ENCODE measurements at places on chromosomes 5 and 9. TPM values are rescaled to one million over a fixed set of nuclear protein-coding genes. Genes with fewer than 3 reads are reported as not detected.

DNA sequence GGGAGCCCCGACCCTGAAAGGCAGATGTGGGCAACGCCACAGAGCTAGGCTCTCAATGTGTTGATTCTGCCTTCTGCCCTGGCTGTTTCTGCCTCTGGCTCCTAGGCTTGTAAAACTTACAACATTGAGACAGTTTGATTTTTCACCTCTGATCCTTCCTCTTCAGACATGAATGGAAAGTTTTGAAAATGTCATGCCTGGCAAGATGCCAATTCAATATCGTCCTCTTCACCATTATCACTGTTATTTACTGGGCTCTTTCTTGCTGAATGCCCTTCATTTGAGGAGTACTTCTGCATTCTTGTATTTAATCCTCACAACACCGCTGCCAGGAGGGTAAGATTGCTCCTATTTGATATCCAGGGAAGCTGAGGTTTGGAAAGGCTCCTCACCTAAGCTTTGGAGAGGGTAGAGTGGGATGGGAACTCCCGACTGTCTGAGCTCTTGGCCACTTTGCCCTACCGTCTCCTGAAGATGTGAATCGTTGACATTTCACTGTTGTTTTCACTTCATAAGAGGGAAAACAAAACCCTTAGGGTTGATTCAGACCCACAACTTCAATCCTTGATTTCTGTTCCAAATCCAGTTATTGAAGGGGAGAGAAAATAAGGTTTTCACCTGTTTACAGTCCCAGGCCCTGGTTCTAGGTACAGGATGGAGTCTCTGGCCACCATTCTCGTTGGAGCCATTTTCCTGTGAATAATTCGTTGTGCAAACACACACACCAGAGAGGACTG, 12.7 kb upstream of the FGF1 start:
- no peaks in the 10 kb centered on the region for H3K27me3 ChIP-seq
- peaks cover 31% of the 10 kb centered on the region for H3K4me1 ChIP-seq
- H3K36me3 ChIP-seq = no peaks in the 10 kb centered on the region
- H3K27ac ChIP-seq = peak overlapping the region; percentile 77
- no peak overlapping the region for H3K4me3 ChIP-seq

- H3K4me1 ChIP-seq = peaks cover 8% of the 10 kb centered on the region
- H3K27ac ChIP-seq = no peak overlapping the region
- H3K4me3 ChIP-seq = no peak overlapping the region
- H3K27me3 ChIP-seq = no peaks in the 10 kb centered on the region
- no peaks in the 10 kb centered on the region for H3K36me3 ChIP-seq
- no peak for DNase-seq
Measured at GRCh38 chr5:127725673-127726072, 22.5 kb downstream of the CCDC192 start.

DNA sequence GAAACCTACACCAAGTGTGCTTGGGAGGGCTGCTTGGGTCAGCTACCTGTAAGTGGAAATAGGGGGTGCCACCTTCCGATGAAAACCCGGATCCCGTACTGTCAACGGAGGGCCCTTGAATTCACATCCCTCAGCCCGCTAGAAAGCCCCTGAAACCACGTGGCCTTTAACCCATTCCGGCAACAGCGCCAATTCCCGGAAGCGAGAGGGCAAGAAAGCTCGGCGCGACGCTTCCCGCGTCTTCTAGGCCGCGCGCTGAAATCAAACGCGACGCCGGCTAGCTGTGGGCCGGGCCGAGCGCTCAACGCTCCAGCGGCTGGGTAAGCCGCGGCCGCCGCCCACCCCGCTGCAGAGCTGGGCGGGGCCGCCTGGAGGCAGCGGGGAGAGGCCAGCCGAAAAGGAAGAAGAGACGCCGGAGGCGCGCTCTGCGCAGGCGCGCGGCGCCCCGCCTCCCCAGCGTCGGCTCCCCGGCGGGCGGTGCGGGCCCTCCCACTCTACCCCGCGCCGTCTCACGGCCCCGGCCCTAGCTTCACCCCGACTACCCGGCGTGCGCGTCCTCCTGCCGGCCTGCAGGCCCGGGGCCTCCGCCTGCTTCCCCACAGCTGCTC, at the start of gene KIF2A:
KIF2A (plus strand) TSS at position 492 of the 608 bp plus-strand sequence. CDS start 267 bp downstream, outside the sequence.
- peak within 1 kb of the TSS; percentile 96 for H3K27ac ChIP-seq
- peaks cover 31% of the 10 kb centered on the region for H3K4me1 ChIP-seq
- peak; percentile 95 for DNase-seq
- no peaks in the 10 kb centered on the region for H3K27me3 ChIP-seq
- peak within 1 kb of the TSS; percentile 89 for H3K4me3 ChIP-seq
- no peaks in the 10 kb centered on the region for H3K36me3 ChIP-seq

GRCh38 chr9:127865645-127866464, 11.4 kb upstream of the ENG start:
- H3K27me3 ChIP-seq = no peaks in the 10 kb centered on the region
- H3K36me3 ChIP-seq = peaks cover 34% of the 10 kb centered on the region
- no peak for DNase-seq
- H3K4me1 ChIP-seq = peaks cover 32% of the 10 kb centered on the region
- H3K27ac ChIP-seq = no peak overlapping the region

- peaks cover 19% of the 10 kb centered on the region for H3K4me1 ChIP-seq
- H3K27ac ChIP-seq = no peak overlapping the region
- no peak overlapping the region for H3K4me3 ChIP-seq
- no peaks in the 10 kb centered on the region for H3K27me3 ChIP-seq
Measured at GRCh38 chr9:124239249-124240073, 18.3 kb upstream of the NEK6 start.

Gene MCC
- total RNA-seq = 20.4 TPM

Gene RASEF
- total RNA-seq = 0.29 TPM

DNA sequence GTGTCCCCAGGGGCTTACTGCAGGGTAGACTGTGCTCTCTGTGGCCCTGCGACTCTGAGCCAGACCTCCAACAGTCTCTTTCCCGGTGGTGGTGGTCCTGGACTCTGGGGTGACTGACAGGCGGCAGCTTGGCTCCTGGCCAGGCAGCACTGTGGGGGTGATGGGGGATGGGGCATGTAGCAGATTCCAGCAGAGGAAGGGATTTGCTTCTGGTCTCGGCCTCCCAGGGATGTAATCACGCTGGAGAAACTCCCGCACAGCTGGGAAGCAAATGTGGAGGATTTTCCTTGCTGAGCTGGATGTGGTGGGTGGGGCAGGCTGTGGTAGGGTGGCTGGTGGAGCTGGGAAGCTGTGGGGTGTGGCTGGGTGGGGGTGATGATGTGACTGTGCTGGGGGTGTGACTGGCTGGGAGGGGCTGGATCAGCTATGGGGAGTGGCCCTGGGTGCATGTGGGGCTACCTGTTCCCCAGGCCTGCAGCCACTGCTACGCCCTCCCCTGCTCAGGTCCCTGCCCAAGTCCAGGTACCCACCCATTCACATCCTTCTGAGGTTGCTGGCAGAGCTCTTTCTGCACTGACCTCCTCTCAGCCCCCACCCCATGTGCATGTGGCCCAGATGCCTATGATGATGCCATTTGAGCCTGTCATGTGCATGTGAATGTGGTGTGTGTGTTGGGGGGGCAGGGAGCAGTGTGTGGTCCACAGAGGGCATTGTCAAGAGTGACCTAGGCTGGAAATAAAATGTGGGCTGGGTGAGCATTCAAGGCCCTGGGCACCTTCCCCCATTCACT, 3.8 kb downstream of the NDST1 start:
- H3K27me3 ChIP-seq = no peaks in the 10 kb centered on the region
- no peak for DNase-seq
- H3K36me3 ChIP-seq = no peaks in the 10 kb centered on the region
- H3K27ac ChIP-seq = peak overlapping the region; percentile 59

DNA sequence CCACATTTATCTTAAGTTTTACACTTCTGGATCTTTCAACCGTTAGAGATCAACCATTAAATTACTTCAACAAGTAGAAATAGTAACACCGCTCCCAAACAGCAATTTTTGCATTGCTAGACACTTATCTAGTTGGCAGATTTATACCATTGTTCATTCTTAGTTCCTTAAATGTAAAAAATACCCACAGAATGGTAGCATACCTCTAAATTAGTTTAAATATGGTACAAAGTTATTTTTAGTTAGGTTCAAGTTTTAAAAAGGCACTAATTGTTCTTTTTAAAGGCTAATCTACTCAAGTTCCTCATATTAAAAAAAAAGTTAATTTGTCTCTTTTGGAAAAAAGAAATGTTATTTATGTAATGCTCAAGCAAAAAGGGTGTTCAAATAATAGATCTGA, 8.1 kb downstream of the PFDN1 start:
- H3K36me3 ChIP-seq = no peaks in the 10 kb centered on the region
- DNase-seq = no peak
- H3K27me3 ChIP-seq = no peaks in the 10 kb centered on the region

GRCh38 chr9:2655411-2655901, 33.9 kb downstream of the VLDLR start:
- no peak for DNase-seq
- no peak overlapping the region for H3K4me3 ChIP-seq
- no peaks in the 10 kb centered on the region for H3K4me1 ChIP-seq
- no peak overlapping the region for H3K27ac ChIP-seq
- no peaks in the 10 kb centered on the region for H3K27me3 ChIP-seq

GRCh38 chr9:105178076-105178475, 66.4 kb upstream of the SLC44A1 start:
- no peaks in the 10 kb centered on the region for H3K4me1 ChIP-seq
- H3K27ac ChIP-seq = no peak overlapping the region
- H3K36me3 ChIP-seq = no peaks in the 10 kb centered on the region
- H3K4me3 ChIP-seq = no peak overlapping the region
- DNase-seq = no peak

Gene SLC1A3
- 26.5 TPM for total RNA-seq

DNA sequence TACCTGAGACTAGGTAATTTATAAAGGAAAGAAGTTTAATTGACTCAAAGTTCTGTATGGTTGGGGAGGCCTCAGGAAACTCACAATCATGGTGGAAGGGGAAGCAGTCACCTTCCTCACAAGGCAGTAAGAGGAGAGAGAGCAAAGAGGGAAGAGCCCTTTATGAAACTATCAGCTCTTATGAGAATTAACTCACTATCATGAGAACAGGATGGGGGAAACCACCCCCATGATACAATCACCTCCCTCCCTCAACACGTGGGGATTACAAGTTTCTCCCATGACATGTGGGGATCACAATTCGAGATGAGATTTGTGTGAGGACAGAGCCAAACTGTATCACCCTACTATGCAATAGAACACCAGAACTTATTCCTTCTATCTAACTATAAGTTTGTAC, 27.9 kb downstream of the CD274 start:
- no peak overlapping the region for H3K27ac ChIP-seq
- DNase-seq = no peak
- no peaks in the 10 kb centered on the region for H3K36me3 ChIP-seq
- H3K27me3 ChIP-seq = no peaks in the 10 kb centered on the region

- H3K27me3 ChIP-seq = no peaks in the 10 kb centered on the region
- H3K27ac ChIP-seq = no peak overlapping the region
- H3K4me3 ChIP-seq = no peak overlapping the region
- H3K4me1 ChIP-seq = no peaks in the 10 kb centered on the region
- no peaks in the 10 kb centered on the region for H3K36me3 ChIP-seq
- DNase-seq = peak; percentile 70
Measured at GRCh38 chr9:89588271-89588879, 16.4 kb upstream of the GADD45G start.

Data from esophagus muscularis mucosa (tissue), 4 donors.